Cortex of kidney (tissue), 1 donor: ENCODE measurements at places on chromosomes 2 and 18.

DNA sequence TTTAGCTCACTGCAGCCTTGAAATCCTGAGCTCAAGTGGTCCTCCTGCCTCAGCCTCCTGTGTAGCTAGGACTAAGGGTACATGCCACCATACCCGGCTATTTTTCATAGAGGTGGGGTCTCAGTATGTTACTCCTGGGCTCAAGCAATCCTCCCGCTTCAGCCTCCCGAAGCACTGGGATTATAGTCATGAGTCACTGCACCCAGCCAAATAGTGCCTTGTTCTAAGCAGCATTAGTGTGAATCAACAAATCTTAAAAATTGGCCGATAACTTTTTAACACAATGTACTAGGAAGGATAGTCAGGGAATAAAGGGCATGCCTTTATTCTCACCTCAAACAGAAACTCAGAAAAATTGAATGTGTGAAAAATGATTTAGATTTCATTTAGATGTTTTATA is 51.6 kb downstream of the XRCC5 start:
- DNase-seq = no peak

DNA sequence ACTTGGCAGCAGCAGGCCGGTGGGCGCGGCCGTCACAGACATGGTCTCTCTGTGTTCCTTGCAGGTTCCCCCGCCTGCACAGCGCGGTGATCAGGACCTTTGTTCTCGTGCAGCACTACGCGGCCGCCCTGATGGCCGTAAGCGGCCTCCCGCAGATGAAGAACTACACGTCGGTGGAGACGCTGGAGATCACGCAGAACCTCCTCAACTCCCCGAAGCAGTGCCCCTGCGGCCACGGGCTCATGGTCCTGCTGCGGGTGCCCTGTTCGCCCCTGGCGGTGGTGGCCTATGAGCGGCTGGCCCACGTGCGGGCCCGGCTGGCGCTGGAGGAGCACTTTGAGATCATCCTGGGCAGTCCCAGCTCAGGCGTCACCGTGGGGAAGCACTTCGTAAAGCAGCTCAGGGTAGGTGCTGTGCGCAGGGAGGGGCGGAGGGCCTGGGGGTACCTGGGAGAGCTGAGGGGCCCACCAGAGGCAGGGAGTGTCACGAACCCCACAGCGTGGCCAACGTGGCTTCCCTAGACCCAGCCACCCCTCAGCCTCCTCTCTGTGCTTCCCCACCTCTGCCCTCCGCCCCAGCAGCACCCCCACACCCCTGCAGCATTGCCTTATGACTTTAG is 59.3 kb downstream of the NTSR2 start:
- no peak for DNase-seq

DNA sequence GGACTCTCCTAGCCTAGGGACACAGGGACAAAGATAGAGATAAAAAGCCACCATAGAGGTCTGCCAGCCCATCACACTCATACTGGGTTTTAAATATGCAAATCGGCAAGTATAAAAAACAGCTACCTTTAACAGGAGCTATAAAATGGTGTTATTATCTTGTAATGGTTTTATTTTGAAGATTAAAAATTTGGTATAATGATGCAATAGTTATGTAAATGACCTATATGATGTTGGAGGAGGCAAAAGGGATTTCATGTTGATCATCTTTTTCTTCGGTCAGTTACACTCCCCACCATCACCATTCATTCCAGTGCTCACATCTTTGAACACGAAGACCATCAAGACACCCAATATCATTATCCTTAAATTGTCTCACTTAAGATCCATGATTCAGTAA is 11.2 kb downstream of the ZNF521 start:
- DNase-seq = no peak

GRCh38 chr2:233844836-233845235 is 9.5 kb downstream of the HJURP start:
- no peak for DNase-seq

DNA sequence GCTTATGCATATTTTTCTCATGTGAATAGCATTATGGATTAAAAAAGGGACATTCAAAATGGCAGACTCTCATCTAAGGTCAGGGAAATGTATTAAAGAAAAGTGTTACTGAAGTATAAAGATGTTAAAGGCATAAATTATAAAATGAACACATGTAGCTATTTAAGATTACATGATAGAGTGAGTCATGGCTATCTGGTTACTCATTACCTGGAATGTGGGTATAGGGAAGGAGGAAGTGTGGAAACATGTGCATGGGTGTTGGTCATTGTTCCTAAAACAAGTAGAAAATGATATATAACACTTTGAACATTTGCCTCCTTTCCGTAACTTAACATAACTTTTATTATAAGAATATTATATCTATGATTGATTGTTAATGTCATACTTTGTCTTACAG is 66.4 kb downstream of the MYO1B start:
- DNase-seq = no peak

DNA sequence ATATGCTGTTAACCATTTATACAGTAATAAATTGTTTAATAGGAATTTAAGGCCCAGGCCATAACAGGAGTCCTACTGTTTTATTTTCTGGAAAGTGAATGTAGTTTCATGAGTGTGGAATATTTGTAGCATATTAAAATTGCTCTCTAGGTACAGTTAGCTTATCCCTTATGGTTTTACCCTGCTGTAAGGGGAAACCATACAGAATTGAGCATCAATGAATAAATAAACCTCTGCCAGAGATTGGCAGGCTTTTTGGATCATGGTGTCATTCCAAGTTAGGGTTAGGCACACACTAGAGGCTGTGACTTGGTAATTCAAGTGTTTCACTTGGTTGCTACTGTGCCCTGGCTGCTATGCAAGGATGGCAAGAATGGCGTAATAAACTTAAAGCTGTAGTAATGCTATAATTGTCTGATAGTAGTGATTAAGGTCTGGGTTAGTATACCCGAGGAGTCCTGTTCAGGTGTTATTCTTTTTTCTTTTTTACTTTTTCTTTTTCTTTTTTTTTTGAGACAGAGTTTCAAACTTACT is 30.4 kb downstream of the BMPR2 start:
- no peak for DNase-seq

DNA sequence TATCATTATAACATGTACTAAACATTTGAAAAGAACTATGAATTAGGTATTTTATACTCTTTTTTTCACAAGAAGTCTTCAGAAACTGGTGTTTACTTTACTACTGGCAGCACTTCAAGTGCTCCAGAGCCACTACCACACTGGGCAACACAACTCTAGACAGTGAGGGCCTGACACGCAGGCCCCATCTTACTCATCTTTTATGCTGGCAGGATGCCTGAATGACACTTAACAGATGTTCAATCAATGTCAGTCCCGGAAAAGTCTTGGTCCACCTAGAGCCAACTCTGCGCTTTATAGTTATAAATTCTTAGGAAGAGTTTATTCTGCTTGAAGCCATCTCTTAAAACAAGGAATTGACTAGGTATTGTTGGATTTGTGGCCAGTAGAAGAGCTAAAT is 8.7 kb upstream of the WIPF1 start:
- no peak for DNase-seq

- DNase-seq = no peak
Measured at GRCh38 chr2:28547223-28547860, 51.5 kb downstream of the PLB1 start.

DNA sequence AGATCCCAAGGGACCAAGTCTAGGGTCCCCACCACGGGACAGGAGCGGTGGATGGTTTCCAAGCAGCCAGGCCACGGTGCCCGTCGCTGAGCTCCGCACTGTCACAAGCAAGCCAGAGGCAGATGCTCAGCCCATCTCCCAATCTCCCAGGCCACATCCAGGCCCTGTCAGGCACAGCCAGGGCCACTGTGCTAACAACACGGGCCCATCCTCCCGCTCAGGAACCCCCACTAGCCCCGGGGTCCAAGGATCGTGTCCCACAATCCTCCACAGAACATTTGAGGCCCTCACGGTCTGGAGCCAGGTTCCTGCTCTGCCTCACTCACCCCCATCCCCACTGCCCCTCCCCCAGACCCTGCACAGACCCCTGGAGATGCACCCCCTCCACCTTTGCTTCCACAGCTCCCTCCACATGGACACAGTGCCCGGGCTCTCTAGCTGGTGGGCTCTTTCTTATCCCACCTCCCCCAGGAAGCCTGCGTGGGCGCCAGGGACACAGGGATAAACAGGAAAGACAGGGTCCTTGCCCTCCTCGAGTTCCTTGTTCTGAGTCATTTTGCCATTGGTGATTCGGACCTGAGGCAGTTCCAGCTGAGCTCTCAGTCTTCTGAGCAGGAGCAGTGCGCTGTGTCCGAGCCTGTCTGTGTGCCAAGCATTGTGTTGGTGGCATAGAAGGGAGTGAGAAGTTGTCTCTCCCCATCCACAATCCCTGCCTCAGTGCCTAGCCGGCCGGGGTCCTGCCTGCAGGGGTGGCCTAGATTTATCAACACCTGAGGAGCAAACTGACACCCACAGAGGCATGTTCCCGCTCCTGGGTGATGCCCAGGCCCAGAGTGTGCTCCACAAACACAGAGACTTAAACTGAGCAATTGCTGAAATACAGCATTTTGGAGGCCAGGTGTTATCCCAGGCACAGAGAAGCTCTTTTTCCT is 7.0 kb downstream of the CROCC2 start:
- DNase-seq = no peak

GRCh38 chr2:42651057-42651456 is 82.6 kb downstream of the MTA3 start:
- no peak for DNase-seq

DNA sequence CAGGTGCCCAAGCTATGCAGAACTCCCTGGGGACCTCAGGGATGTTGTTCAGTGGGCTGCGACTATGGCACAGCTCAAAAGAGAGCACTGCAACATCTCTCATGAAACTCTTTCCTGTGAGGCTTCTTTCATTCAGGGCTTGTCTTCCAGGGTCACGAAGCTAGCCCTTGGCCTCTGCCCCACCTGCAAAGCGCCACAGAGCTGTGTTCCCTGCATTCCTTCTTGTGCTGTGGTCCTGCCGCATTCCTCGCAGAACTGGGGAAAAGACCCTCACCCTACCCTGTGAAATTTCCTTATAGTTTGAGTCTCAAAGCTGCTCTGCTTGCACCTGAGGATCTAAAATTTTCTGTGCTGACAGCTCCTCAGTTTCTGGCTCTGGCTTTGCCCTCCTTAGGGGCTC is 26.3 kb upstream of the ITGB6 start:
- no peak for DNase-seq

DNA sequence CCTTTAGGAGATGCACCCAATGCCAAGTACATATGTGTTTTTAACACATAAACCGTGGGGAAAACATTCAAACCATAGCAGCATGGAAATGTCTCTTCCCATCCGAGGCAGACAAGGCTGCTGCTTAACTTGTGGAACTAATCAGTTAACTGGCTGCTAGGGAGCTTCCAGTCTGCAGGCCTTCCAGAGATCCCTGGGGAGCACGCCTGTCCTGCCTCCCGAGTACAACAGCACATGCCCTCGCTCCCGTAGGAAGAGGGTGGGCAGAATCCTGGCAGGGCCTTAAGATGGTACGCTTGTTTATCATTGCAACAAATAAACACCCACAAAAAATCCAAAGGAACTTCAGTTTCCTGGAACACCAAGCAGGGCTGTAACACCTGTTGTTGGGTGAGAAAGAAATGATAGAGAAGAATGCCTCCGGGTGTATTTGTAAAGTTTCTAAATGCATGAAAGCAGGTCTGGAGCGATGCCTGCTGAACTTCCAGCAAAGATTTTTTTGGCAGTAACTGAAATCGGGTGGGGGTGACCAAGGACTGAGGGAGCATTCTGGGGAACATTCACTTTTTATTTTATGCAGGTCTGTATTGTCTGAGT is 56.2 kb downstream of the EDAR start:
- DNase-seq = no peak

DNA sequence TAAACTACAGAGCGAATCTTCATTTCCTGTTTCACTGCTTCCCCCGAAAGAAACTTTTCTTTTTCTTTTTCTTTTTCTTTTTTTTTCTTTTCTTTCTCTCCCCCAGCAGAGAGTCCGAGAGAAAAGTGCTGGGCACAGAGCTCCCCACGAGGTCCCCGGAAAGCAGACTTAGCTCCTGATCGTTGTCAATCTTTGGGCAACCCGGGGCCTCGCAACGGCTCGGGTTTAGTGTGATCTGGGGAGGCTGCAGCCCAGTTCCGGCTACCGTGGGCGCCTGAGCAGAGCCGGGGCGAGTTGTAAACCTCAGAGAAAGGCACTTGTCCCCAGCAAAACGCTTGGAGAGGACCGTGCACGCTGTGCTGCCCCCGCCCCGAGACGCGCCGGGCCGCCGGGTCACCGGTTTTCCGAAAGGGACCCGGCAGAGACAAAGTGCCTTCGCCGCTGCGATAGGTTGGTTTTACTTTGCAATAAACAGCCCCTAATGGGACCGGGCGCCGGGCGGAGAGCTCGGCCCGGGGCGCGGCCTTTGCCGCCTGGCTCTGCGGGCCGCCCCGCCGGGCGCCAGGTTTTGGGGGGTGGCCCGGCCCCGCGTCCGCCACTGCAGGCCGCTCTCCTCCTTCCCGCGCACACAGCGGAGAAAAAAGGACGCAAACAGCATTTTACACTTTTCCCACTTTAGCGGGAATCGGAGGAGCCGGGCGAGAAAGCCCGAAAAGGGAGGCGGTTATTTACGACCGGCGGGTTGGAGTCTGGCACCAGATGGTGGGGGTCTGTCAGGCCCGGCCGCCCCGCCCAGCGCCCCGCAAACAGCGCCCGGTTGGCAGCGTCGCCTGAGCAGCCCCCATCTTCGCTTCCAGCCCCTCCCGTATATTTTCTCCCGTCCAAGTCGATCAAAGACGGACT is 136.0 kb downstream of the INSIG2 start:
- no peak for DNase-seq

GRCh38 chr18:8177330-8178016 is 431.8 kb upstream of the RAB12 start:
- no peak for DNase-seq

DNA sequence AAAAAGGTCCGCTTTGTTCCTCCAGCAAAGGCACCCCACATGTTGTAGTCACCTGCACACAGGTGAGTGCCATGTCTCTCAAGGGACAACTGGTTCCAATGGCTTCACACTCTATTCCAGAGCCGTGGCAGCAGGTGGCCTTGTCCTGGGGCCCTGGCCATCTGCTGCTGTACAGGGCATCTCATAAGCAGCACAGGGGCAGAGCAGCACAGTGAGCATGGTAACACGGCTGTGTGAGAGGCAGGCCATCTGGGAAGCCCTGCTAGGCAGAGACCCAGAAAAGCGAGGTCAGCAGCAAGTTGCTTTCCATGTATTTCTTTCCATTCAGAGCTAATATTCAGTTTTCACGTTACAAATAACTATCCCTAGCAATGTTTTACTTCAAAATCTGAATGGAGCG is 54.7 kb downstream of the CMPK2 start:
- no peak for DNase-seq

DNA sequence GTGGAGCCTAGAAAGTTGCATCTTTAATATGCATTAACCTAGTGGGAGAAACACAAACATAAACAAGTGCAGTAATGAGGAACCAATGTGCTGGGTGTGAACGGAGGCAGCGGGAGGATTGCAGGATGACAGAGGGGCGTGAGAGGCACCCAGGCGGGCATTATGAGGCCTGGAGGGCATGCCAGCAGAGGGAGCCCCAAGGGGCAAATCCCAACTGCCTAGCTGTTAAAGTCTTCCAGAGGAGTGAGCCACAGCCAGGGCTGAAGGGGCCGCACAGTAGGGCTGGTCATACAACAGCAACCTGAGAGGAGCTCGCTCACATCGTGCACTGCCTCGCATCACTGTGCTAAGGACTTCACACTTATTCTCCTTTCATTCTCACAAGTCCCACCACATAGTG is 13.3 kb upstream of the PRELID3A start:
- no peak for DNase-seq

GRCh38 chr2:236988690-236989624 is 96.7 kb upstream of the COPS8 start:
- DNase-seq = no peak

GRCh38 chr18:55214534-55214933 is 255.3 kb upstream of the CCDC68 start:
- DNase-seq = no peak
